Motor neuron (in vitro differentiated cells): ENCODE measurements at places on chromosomes 2 and 18.

DNA sequence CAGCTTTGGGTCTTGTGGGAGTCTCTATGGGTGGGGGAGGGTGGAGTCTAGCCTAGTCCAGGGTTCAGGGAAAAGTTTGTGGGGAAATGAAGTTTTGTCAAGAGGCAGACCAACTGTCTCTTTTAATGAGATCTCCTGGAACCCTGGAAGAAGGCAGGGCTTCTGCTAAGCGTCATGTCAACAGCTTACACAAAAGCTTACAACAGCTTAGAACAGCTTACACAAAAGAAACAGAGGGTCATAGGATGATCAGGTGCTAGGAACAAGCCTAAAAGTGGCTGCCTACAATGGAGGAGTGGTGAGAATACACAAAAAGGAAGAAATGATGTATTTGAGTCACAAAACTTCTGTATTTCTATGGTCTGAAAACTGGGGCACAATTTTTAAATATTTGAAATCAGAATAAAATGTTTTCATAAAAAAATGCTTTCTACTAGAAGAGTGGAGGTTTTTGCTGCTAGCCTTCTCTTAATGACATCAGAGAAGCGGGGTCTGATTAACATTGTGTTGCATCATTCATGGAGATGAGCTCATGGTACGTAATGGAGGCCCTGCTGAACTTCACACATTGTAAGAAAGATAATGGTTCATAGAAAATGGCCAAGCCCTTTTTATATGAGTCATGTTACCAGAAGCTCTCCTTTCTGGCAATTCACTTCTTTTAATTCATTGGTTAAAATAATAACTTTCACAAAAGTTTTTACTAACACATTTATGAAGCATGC lies 351.0 kb downstream of the PIK3C3 start:
- peak; percentile 86 for ATAC-seq

DNA sequence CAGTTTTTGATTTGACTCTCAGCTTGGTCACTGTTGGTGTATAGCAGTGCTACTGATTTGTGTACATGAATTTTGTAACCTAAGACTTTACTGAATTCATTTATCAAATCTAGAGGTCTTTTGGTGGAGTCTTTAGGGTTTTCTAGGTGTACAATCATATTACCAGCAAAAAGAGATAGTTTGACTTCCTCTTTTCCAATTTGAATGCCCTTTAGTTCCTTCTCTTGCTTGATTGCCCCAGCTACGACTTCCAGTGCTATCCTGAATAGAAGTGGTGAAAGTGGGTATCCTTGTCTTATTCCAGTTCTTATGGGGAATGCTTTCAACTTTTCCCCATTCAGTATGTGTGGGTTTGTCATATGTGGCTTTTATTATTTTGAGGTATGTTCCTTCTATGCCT lies 312.9 kb upstream of the REV1 start:
- ATAC-seq = no peak

- no peak for ATAC-seq
Measured at GRCh38 chr2:200127848-200128247, 172.5 kb downstream of the MAIP1 start.

GRCh38 chr18:28147674-28148171 lies 29.2 kb downstream of the CDH2 start:
- peak; percentile 75 for ATAC-seq

DNA sequence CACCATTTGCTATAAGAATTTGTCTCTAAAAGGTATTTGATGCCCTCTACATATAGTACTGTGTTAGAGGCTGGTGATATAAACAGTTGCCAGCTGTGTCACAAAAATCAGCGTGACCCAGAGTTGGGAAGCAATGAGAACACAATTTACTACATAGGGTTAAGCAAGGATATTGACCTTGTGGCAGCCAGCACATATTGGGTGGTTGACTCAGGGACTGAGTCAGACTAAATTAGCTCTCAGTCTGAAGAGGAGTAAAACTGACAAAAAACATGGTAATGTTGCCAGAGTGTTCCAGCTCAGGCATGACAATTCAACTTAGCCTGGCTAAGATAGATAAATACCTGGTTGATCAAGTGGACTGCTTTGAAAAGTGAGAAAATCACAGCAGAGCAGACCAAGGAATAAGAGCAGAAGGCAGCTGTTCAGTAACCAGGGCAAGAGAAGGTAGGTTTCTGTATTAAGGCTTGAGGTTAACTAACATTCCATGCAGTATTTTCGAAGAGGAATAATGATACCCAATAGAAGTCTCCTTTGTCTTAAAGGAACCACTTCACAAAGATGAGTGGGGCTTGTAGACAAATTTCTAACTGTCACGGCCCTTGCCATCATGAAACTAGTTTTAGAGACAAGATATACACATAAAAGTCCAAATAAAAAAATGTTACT lies 108.2 kb upstream of the ERBB4 start:
- ATAC-seq = peak; percentile 74

GRCh38 chr2:152339556-152340286 lies 4.7 kb downstream of the FMNL2 start:
- ATAC-seq = no peak

DNA sequence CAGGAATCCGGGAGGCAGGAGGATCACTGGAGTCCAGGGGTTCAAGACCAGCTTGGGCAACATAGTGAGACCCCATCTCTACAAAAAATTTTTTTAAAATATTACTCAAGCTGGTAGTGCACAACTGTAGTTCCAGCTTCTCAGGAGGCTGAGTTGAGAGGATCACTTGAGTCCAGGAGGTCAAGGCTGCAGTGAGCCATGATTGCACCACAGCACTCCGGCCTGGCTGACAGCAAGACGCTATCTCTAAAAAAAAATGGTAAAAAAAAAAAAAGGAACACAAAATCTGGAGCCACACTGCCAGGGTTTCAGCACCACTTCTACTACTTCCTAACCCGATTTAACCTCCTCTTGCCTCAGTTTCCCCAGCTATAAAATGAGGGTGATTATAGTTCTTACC lies 57.0 kb downstream of the STEAP3 start:
- ATAC-seq = no peak

DNA sequence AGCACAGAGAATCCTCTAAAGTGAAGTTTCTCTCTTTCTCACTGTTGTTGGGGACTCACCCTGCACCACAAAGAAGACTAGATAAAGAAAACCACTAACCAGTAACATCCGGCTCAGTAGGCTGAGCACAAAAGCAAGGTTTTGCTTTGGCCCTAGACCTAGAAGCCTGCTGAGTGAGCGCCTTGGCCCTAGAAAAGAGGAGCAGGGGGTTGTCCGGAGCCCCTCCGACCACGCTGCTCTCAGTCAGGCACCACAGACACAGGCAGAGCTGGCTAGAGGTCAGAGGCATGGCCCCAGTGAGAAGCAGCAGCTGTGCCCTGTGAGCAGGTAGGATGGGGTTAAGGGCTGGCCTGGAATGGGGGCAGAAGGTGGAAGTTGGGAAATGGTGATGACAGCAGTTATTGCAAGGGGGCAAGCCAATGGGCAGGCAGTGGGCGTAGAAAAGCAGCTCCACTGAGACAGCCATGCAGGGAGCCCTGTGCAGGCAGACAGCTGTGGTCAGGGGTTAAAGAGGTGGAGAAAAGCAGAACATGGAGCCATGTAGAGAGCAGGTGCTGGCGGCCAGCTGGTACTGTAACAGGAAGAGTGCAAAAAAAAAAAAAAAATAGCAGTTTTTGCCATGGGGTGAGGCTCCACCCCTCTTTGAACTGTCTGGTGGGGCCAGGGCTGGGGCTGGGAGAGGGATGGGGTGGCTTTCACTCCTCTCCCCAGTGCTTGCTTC lies 36.9 kb upstream of the SLC14A1 start:
- peak; percentile 75 for ATAC-seq

DNA sequence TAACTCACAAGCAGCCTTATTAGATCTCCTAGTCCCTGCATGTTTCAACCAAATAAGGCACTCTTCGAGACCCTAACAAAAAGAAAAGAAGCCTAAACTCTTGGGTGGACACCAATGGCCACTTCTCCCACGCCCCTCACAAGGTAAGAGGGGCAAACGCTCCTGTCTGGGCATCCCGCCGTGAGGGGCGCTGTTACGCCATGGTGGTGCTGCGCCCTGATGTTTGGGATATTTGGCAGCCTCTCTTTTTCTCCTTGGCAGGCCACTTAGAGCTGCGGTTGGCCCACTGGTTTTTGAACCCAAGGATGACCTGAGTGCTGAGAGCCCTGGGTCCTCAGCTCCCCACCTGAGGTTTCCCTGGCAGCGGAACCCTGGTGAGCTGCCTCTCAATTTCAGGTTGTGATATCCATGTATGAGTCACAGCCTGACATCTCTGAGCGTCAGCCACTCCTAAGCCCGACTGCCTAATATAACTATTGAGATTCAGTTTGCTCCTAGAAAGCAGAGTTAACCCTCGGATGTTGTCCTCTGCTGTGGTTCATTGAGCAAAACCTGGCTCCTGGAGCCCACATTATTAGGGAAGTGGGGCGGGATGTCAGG lies 103.3 kb downstream of the COL6A3 start:
- no peak for ATAC-seq

- ATAC-seq = no peak
Measured at GRCh38 chr2:207905546-207905945, 119.8 kb downstream of the PLEKHM3 start.

DNA sequence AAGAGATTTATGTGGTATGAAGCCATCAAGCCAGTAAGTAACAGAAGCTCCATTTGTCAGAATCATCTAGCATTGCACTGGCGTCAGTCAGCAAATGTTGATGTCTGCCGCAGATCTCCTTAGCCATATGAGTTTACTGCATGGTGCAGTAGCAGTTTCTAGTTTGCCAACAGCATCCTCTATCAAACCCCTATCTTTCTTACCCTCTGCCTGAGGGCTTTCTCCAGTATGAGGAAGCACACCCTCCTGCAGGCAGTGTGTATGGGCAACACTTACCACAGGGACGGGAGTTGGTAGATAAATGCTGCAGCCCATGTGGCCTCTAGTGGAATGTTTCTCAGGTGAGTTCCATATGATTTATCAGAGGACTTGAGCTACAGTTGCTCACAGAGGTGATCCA lies 63.7 kb downstream of the EFEMP1 start:
- ATAC-seq = no peak

GRCh38 chr2:233821196-233821595 lies 33.1 kb downstream of the HJURP start:
- ATAC-seq = no peak

DNA sequence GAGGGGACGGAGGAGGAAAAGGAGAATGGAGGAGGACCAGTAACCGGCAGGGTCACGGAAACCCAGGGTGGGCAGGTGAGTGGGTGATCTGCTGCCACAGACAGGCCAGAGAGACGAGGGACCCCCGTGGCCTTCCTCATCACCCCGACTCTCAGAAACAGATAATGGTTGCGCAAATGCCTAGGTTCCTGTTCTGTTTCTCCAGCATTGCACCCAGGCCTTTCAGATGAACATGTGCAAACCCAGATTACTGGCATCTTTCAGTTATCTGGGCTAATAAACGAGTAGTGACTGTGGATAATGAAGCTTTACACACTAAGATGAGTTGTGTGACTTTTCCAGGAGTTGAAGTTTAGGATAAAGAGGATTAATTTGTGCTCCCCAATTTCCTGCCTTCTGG lies 46.5 kb downstream of the TET3 start:
- no peak for ATAC-seq

- ATAC-seq = no peak
Measured at GRCh38 chr18:30016179-30016578, 1026.4 kb downstream of the DSC3 start.

GRCh38 chr2:145598434-145598833 lies 1078.5 kb upstream of the ZEB2 start:
- peak; percentile 7 for ATAC-seq

GRCh38 chr2:204477358-204477950 lies 67.8 kb upstream of the PARD3B start:
- no peak for ATAC-seq

- no peak for ATAC-seq
Measured at GRCh38 chr2:56185582-56186046, 1.8 kb downstream of the CCDC85A start.

DNA sequence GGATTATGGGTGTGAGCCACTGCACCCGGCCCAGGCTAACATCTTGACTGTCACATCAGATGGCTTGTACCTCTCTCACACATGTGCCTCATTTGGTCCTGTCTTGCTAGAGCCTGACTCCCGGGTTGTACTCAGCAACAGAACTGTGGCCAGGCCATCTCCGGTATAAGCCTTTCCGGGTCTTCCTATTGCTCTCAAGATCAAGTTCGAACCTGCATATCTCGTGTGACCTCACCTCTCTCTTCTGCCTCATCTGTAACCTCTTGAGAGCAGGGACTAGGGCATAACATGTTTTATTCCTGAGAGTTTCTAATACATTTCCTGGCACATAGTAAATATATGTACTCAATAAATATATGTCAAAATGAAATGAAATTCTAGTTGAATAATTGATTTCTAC lies 114.0 kb downstream of the ACAA2 start:
- ATAC-seq = no peak

- no peak for ATAC-seq
Measured at GRCh38 chr2:27710640-27711430, 47.1 kb downstream of the SLC4A1AP start.

- ATAC-seq = no peak
Measured at GRCh38 chr18:3870914-3871313, 420.9 kb downstream of the TGIF1 start.

DNA sequence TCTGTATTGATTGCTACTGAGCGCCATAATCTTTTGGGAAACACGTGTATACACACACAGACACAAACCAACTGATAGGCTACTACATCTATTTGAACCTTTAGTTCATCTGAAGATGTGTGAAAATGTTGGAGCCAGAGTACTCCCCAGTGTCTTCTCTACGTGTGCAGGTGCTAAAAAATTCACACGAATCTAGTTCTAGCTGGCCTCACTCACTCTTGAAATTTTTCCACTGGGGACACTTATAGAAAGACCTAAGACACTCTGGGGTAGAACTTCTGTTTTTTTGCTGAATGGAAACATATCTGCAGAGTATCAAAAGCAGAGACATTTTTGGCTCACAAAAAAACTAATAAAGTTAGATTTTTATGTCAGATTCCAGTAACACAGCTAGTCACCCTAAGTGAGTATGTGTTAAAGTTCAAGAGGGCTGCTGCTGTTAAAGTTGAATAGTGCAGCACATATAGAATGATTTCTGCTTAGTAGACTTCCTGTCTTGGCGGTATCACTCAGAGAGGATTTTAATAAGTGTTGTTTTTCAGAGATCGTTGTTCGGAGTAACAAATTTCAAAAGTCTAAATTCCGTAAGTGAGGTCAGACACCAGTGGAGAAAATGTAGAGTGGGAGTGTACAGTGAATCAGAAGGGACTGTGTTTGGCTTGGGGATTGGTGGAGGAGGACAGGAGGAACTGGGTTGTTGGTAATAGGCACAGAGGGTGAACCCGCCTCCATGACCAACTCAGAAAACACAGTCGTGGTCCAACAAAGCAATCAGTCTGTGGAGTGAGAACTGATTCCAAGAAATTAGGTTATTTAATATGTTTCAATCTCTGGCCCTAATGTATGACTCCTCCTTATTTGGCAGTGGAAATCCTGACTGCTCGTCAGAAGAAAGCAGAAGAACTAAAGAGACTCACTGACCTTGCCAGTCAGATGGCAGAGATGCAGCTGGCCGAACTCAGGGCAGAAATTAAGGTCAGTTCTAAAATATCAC lies 43.1 kb downstream of the KCTD18 start:
- ATAC-seq = peak; percentile 99

GRCh38 chr2:205568620-205569019 lies 113.7 kb upstream of the NRP2 start:
- no peak for ATAC-seq

DNA sequence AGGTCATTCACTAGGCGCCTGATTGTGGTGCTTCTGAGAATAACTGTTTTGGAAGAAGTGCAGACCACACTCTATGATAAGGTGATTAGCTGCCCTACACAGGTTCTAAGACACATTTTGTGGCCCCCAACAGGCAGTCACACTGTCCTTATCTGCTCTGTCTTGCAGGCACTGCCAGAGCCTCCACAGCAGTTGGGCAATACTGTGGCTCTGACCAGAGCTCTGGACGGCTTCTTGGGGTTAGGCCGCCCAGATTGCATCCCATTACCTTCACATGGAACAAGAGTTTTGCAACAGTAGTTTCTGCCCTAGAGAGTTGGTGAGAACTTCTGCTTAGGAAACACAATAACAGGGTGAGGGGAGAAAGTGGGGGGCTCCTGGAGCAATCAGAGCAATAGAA lies 22.7 kb downstream of the RUFY4 start:
- ATAC-seq = no peak
